ENCODE measurements at places on chromosomes 5 and 9.

DNA sequence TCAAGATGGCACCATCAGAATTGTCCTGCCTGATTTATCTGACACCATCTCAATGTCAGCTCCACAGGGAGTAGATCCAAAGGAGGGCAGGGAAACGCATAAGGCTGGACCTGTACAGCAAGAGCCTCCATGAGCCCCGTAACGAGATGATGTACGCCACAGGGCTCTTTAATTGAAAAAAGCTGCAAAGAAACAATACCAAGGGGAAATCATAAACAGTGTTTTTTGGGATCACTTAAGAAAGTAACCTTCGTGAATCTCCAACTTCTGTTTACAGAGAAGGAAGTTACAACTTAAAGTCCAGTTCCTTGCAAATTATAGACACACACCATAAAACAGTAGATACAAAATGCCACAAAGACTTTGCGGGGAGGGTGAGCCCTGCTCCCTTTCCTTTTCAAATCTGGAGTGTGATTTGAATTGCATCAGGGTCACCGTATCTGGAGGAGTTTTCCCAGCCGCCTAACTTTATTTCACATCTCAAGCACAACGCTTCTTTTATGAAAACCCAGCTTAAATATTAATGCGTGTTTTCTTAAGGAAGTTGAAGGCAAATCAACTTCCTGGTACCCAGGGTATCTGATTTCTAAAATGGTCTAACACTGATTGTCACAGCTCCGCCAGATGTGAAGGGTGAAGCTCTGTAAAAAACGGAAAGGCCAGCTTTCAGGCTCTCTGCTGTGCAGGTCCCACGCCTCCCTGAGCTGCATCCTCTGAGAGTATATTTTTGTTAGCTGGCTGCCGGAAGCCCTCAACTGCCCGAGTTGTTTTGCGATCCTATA is 88.9 kb downstream of the EBF1 start:
- DNase-seq, result no peak

DNA sequence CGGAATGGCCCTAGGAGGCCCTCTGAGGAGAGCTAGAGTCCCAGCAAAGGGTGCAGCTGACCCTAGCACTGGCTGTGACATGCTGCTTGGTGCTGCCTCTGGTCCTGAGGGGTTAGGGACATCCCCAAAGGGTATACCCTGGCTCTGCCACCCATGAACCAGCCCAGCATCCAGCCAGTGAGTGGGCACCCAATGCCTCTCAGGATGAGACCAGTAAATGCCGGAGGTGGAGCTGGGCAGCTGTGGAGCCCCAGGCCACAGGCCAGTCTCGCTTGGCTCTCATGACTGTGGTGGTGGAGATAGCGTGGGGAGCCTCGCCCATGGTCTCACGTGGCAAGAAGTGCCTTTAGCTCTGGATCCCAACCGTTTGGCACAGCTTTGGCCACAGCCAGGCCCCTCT is 3.7 kb upstream of the CEL start:
- DNase-seq, result no peak

DNA sequence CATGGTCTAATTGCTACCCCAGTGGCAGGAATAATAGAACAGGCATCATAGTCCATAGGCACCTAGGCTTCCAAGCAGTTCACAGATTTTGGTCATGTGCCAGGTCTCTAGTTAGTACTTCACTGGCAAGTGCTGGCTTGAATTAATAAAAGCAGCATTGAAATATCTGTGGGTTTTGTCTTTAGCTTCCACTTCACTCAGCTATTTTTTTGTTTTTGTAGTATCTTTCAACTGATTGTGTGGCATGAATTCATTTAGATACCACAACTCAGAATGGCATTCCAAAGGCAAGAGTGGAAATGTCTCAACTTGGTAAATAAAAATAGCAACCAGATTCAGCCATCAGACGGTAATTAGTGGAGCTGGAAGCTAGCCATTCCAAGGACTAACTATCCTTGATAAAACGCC is 27.9 kb upstream of the ITGA2 start:
- DNase-seq, result no peak

DNA sequence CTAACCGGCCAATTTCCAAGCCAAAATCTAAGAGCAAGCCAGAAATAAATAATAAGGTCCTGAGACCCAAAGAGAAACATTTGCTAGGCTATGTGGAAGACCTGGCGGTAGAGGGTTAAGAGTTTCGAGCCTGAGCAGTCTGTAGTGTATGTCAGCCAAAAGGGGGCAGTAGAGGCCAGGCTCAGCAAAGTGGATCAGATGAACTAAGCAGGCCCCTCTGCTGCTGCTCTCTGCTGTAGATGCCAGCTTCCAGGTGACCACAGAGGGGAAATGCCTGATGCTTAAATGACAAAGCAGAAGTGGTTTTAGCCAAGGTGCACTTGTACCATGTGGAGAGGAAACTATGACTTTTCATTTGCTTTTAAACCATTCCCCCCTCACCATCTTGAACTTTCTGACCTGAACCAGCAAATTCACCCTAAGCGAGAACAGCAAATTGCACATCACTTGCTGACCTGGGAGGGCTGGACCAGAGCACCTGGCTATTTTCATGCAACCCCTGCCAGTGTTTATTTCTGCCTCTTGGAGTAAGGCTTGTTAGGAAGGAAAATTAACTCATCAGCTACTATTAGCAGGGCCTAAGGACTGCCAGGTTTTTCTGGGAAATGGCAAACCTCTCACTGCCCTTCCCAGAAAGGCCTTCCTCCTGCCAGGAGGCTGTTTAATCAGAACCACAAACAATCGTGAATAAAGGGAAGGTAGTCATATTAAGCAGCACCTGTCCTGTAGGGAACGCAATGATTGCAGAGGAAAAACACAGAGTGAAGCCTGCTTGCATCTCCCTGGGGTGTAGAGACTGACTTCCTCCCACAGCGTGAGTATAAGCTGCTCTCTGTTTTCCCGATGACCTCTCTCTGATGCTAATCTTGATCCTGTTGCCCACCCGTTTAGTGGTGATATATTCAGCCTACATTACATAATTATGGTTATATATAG is 818.2 kb downstream of the TLR4 start:
- DNase-seq, result no peak

DNA sequence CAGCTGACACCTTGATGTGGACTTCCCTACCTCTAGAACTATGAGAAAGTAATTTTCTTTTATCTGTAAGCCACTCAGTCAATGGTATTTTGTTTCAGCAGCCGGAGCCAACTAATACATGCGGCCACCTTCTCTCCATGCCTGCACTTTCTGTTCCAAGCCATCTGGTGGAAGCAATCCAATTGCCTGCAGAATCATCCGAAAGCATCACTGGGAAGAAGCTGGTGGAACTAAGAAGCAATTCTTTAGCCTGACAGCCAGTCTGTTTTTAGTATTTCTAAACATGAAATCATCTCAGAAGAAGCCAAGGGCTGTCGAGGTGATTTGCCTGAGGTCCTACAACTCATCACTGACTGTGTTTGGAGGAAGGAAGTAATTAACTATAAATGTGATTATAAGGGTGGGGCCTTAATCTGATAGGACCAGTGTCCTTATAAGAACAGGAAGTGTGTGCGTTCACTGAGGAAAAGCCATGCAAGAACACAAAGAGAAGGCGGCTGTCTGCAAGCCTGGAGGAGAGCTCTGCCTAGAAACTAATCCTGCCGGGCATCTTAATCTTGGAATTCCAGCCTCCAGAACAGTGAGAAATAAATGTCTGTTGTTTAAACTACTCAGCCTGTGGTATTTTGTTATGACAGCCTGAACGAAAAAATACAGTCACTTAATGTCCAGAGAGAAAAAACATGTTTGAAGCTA is 49.1 kb downstream of the NXNL2 start:
- no peak for DNase-seq

DNA sequence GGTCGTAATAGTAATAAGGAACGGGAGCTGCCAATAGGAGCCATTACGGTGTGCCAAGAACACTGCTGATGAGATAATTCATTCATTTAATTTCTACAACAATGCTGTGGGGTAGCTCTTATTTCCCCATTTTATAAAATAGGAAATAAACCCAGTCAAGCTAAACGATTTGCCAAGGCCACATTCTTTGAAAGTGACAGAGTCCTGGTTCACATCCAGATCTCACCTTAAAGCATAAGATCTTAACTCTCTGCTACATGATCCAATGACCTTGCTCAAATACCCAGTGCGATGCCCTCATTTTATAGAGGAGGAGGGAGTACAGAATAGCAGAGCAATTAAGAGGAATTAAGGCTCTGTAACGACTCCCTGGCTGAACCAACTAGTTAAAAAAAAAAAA is 5.0 kb downstream of the PDE6A start:
- no peak for DNase-seq

- DNase-seq, result no peak
Observed at GRCh38 chr9:83582029-83582428, 40.9 kb upstream of the IDNK start.

DNA sequence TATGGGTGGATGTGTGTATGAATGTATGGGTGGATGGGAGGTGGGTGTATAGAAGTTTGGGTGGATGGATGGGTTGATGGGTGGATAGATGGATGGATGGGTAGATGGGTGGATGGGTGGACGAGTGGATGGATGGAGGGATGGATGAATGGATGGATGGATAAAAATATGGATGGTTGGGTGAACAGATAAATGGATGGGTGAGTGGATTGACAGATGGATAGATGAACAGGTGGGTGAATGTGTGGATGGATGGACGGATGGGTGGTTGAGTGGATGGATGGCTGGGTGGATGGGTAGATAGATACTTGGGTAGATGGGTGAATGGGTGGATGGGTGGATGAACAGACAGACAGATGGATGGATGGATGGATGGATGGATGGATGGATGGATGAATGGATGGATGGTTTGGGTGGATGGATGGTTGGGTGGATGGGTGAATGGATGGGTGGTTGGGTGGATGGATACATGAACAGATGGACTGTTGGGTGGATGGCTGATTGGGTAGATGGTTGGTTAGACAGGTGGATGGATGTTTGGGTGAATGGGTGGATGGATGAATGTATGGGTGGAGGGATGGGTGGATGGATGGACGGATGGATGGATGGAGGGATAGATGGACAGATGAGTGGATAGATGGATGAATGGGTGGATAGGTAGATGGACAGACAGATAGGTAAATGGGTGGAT is 166.8 kb downstream of the IRX2 start:
- no peak for DNase-seq

- no peak for DNase-seq
Observed at GRCh38 chr9:124877021-124877782, 15.3 kb downstream of the ARPC5L start.

- DNase-seq, result peak; percentile 70
Observed at GRCh38 chr5:103139264-103139865, 19.3 kb downstream of the PPIP5K2 start.

- no peak for DNase-seq
Observed at GRCh38 chr9:23123048-23123632, 676.5 kb downstream of the DMRTA1 start.

DNA sequence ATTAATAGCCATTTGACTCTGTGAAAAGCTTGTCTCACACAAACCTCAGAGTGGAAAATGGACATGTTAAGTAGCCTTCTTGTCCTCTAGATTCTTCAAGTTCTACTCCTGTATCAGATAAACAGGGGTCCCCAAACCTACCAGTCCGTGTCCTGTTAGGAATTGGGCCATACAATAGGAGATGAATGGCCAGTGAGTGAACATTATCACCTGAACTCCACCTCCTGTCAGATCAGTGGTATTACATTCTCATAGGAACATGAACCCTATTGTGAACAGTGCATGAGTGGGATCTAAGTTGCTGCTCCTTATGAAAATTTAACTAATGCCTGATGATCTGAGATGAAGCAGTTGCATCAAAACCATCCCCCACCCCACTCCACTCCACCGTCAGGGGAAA is 136.3 kb downstream of the TMEM232 start:
- no peak for DNase-seq

- no peak for DNase-seq
Observed at GRCh38 chr9:124415852-124416484, 726 bp upstream of the PSMB7 start.

DNA sequence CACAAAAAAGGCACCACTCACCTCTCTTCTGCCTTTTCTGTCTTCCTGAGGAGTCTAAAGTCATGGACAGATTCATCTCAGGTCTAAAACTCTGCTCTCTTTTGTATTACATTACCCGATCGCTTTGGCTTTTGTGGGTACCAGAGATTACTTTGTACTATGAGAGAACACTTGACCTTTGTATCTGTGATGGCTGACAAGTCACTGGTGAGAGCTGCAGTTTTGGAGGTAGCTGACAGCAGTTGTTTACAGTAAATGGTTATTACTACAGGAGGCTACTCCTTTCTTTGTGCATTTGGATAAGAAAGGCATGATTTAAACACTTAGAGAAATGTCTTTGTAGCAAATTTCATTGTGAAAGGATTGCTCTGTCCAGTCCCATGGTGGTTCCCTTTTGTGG is 307.3 kb downstream of the FBXL17 start:
- DNase-seq, result no peak

DNA sequence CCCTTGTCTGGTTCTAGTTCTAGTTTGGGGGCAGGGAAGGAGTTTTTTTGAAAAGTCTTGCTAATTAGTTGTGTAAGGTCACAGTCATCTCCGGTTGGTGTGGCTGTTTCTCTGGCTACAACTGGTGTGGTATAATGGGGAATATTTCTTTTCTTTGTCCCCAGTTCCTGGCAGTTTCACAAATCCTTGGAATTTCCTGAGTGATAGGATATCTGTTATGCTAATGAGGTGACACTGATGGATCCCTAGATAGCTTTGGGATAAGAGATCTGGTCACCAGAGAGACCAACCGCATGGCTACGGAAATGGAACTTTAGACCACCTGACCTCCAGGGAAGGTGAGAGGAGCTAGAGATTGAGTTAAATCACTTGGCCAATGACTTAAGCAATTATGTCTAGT is 494.6 kb downstream of the ARHGEF28 start:
- no peak for DNase-seq

- DNase-seq, result no peak
Observed at GRCh38 chr9:131197160-131197911, 72.0 kb downstream of the NUP214 start.

- DNase-seq, result no peak
Observed at GRCh38 chr5:88686726-88687125, 196.3 kb downstream of the MEF2C start.

GRCh38 chr5:149485655-149486615 is 65.3 kb downstream of the CSNK1A1 start:
- DNase-seq, result peak; percentile 91
